ENCODE measurements at places on chromosomes 4 and X. TPM values are rescaled to one million over a fixed set of nuclear protein-coding genes. Genes with fewer than 3 reads are reported as not detected.

MAGED4B gene
- total RNA-seq: 47.8 TPM

ZNF182 gene
- 2.3 TPM for total RNA-seq

FTSJ1 gene
- total RNA-seq: 160 TPM

MAGEE2 gene
- total RNA-seq: not detected

CT47B1 gene
- not detected for total RNA-seq

SPANXN4 gene
- not detected for total RNA-seq

RAB39B gene
- under 0.01 TPM for total RNA-seq

Data from placental epithelial cell (primary cell).